ENCODE measurements at places on chromosomes 1 and 21. TPM values are rescaled to one million over a fixed set of nuclear protein-coding genes. Genes with fewer than 3 reads are reported as not detected.

- no peak for DNase-seq
Measured at GRCh38 chr1:238060061-238060460, 169.3 kb upstream of the ZP4 start.

DNA sequence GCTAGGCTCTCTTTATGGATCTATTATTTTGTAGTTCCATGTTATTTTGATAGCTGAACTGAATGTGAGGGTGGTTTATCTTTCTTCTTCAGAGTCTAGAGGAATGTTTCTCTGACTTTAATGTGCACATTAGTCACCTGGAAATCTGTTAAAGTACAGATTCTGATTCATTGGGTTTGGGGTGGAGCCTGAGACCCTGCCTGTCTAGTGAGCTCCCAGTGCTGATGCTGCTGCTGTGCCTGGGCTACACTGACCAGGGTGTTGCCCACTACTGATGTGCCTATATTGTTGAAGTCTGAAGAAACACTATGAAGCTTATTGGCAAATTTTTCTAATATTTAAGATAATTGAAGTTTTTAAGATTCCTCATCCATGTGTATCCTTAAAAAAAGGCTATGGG is 35.9 kb downstream of the CD46 start:
- no peak for DNase-seq

DNA sequence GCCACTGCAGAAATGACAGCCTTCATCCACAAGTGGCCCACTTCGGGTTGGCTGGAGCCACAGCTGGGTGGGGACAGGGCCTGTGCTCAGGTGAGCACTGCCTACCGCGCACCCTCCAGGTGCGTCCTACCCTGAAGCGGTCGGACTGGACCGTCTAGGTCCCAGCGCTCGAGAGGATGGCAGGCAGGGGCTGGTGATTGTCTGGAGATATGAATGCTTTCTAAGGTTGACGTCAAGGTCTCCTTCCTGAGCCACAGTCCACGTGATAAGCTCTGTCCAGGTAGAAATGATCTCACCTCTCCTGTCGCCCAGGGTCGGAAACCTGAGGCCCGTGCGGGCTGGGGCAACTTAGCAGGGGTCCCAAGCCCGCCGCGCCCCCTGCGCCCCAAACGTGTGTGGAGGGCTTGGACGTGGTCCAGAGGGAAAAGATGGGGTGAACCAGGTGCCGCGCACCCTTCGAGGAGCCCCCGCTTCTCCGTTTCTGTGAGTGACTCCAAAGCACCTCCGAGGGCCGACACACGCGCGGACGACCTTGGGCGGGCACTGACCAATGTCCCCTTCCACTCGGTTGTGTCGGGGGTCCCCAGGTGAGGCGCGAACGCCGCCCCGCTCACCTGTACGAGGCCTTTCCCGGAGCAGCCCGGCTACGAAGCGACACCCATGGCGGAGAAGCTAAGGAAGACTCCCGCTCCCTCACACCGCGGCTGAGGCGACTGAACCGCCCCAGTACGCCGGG is 853 bp upstream of the DOP1B start:
- peak; percentile 49 for DNase-seq

GRCh38 chr1:31771891-31772668 is 7.9 kb upstream of the ADGRB2 start:
- DNase-seq = no peak

Gene EFNA3
- 13.5 TPM for polyA plus RNA-seq

DNA sequence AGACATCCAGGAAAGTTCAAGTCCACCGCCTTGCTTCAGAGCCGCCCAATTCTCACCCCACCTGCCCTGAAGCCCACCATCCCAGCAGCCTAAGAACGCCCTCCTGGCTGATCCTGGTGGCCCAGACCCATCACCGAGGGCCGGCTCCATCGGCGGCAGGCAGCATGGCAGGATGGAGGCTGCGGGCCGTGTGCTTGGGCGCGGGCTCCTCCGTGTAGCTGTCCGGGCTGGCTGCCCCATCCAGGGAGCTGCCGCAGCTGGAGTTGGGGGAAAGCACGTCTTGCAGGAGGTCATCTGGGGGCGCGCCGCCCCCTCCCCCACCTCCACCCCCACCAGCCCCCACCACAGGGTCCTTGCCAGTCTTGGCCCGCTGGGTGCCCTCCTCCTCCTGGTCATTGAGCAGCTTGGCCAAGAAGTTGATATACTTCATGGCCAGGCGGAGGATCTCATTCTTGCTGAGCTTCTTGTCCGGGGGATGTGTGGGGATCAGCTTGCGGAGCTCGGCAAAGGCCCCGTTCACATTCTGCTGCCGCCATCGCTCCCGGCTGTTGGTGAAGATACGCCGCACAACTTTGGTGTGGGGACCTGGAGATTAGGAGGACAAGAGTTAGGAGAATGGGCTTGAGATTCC is 12.3 kb downstream of the TAL1 start:
- DNase-seq = no peak

DNA sequence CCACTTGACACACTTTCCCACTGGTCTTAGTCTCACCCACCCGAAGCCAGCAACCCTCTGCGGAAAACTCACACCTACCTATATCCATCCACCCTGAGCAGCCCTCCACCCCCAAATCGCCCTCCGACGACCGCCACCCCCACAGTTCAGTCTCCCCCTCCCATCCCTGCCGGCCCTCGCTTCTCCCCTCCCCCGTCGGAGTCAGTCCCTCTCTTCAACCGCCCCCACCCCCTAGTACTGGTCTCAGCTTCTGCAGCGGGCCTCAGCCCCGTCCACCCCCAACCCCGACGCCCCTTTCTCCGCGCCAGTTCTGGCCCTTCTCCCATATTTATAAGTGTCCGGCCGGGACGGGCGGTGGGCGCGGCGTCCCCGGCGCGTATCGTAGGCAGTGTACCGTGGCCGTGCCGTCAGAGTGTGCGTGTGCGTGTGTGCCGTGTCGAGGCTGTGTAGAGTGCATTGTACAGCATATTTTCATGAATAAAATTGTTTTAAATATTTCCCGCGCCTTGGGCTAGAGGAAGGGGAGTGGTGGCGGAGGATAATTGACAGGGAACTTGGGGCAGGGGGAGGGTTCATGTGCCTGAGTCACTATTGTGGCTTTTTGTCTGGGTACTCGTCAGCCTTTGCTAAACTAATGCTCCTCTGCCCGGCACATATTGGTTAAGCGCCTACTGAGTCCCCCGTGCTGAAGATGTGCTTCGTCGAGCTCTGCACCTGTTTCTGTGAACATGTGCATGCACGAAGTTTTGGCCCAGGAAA is 22.0 kb downstream of the FOXO6 start:
- peak; percentile 68 for DNase-seq

DNA sequence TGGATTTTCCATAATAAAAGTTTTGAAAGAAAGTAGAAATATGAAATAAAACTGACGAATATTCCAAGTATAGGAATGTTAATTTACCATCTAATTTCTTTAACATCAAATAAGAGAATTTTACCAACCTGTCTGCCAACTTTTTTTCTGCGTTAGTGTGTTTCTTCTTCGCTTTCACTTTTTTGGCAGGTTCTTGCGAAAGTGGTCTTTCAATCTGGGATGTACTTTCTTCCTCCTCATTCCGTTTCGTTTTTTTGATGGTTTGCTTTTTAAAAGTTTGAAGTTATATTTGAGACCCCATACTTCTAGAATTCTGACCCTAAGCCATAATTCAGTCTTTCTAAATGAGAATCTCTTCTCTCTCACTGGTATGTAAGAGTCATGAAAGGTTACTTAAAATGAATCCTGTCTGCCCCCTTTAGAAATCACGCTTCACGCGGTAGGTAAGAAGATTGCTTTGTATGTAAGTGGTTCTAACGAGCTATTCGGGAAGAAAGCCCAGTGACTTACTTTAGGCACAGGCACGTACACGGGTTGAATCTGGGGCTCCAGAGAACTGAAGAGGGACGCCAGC is 580 bp downstream of the RBM34 start:
- peak; percentile 52 for DNase-seq

GRCh38 chr21:46065215-46065913 is 32.5 kb upstream of the COL6A2 start:
- DNase-seq = no peak

Gene TSSK3
- polyA plus RNA-seq = 0.54 TPM

- peak; percentile 70 for DNase-seq
Measured at GRCh38 chr1:16924919-16925477, 3.3 kb downstream of the CROCC start.

DNA sequence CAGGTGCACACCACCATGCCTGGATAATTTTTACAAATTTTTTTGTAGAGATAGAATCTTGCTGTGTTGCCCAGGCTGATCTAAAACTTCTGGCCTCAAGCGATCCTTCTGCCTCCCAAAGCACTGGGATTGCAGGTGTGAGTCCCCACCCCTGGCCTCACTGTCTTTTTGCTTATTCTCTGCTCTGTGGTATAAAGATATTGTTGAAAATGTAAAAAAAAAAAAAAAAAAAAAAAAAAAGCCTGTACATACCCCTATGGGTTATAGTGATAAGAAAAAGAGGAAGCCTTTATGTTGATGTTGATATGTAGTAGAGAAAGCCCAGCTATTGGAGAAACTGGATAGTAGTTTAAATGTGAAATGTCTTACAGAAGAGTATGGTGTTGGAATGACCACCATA is 125.8 kb downstream of the XPR1 start:
- no peak for DNase-seq

Gene RNU1-2
- polyA plus RNA-seq = not detected

- no peak for DNase-seq
Measured at GRCh38 chr1:243323491-243323890, 67.7 kb downstream of the SDCCAG8 start.

DNA sequence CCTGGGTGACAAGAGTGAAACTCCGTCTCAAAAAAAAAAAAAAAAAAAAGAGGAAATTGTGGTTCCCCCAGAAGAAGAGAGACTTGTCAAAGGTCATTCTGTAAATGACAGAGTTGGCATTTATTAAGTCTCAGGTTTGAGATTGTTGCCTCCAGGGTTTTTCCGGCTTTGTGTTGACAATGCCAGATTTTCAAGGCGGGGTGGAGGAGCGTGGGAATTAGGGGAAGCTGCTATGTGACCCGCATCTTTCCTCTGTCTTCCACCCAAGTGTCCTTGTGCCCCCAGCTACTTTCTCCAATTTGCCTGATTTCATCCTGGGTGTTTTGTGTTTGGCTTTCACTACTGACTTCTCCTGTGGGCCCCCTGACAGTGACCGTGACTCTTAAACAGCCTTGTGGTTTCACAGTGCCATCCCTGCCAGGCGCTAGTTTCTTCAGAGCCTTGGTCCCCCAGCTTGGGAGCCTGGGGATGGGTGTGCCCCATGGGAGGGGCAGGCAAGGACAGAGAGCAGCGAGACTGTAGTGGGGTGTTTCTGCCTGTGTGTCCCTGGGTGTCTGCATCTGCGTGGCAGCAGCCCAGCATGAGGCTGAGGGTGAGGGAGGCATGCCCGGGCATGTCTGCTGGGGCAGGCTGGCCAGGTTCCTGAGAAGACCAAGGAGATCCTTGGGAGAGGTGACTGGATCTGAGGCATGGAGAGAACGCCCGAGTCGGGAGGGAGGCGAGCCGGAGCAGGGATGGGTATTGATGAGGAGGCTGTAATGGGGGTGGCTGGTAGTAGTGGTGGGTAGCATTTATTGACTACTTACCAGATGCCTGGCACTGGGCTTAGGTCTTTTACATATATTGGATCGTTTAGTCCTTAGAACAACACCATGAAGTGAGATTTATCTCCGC is 46.3 kb downstream of the IER5 start:
- DNase-seq = no peak

Gene PSEN2
- polyA plus RNA-seq = 9.6 TPM

Measured in GM23338 (cell line).